ENCODE measurements at places on chromosomes 7 and 10.

DNA sequence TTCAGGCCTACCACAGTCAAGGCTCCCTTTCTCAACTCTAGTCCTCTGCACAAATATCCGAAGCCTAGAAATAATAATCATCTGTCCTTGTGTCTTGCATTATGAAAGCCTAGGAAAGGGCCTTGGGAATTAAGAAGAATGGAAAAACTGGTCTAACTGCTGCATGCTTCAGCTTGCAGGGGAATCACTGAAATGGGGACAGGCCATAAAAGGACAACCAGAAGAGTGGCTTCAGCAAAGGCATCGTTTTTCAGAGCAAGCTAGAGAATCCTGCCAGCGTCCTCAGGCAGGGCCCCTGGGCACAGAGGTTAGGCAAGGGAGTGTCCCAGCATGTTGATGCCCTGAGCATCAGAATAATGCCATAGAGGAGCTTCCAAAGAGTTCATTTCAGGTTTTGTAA, 13.2 kb downstream of the ERVW-1 start:
- DNase-seq, result no peak

DNA sequence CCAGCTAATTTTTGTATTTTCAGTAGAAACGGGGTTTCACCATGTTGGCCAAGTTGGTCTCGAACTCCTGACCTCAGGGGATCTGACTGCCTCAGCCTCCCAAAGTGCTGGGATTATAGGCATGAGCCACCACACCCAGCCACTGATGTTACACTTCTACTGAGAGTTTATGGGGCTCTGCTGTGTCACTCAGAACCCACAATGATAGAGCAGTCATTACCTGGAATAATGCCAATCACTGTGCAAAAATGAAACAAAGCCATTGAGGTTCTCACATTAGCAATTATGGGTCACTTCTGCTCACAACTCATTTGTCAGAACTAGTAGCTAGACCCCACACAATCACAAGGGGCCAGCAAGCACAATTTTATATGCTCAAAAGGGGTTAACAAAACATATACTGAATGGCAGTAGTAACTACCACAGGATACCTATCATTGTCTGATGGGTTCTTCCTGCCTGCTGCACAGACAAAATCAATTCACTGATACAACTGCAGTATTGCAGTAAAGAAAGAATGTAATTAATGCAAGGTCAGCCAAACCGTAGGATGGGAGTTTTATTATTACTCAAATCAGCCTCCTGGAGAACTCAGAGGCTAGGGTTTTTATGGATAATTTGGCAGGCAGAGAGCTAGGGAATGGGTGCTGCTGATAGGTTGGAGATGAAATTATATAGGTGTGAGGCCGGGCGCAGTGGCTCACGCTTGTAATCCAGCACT, 72.1 kb upstream of the TRIM24 start:
- no peak for DNase-seq

DNA sequence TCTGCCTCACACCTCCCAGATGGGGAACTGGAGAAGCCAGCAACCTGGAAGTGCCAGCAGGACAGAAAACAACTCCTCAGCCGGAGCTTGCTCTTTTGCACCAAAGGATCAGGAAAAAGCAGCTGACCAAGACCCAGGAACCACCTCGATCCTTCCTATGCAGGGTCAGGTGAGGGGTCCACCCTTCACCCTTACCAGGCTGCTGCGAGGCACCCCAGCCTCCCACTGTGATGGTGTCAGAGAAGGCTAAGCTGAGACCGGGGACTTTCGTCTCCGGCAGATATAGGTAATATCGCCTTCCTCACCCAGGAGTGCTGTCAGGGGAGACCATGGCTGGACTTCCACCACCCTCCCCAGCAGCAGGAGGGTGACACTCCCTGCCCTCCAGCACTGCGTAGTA, 254.7 kb downstream of the TCERG1L start:
- DNase-seq, result no peak

- no peak for DNase-seq
These were observed 343.3 kb upstream of the MKI67 start for GRCh38 chr10:128469515-128469914.

GRCh38 chr10:60144099-60144498, 237.7 kb upstream of the CCDC6 start:
- no peak for DNase-seq

DNA sequence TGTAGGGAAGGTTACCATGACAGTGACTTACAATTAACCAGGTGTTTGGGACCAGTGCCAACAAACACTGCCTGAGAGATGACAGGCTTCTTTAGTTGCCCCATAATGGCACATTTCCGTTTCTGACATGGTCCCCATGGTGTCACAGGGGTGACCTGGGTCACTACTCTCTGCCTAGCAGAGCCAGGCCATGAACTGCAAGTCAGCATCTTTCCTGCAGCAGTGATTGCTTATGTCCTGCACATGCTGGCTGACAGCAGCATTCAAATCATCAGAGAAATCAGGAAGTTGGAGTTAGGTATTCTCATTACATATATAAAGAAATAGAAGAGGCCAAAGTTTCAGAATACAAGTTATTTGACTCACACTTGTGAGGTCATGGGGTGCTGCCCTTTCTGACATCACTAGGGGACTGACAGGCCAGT, 47.1 kb upstream of the ZNRF2 start:
- no peak for DNase-seq

GRCh38 chr10:86295791-86296190, 70.8 kb downstream of the GRID1 start:
- no peak for DNase-seq

DNA sequence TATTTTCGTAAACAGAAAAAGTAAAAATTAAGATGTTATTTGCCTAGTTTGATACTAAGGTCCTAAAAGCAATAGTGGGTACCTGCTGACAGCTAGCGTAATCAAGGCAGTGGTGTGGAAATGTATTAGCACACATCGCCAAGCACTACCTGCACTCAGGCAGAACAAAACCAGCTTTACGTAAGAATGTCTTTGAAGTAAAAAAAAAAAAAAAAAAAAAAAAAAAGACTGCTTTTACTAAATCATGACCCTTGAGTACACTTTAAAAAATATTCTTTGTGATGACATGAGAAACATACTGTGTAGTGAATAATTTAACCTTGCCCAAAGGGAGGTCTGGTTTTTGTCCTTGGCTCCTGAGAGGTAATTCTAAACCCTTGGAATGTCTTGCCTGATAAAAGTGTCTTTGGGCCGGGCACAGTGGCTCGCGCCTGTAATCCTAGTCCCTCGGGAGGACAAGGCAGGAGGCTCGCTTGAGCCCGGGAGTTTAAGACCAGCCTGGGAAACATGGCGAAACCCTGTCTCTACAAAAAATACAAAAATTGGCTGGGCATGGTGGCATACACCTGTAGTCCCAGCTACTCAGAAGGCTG, 12.7 kb downstream of the XRCC2 start:
- no peak for DNase-seq

GRCh38 chr7:47183862-47184590, 397.9 kb downstream of the TNS3 start:
- no peak for DNase-seq
